Dermis blood vessel endothelial cell (primary cell): ENCODE measurements at places on chromosomes 12 and 14. TPM values are rescaled to one million over a fixed set of nuclear protein-coding genes. Genes with fewer than 3 reads are reported as not detected.
A peak's percentile ranks its signal among the peaks of the same experiment; 100 is the strongest.

- no peak for DNase-seq
Observed at GRCh38 chr12:66620688-66621087, 58.2 kb downstream of the GRIP1 start.

DNA sequence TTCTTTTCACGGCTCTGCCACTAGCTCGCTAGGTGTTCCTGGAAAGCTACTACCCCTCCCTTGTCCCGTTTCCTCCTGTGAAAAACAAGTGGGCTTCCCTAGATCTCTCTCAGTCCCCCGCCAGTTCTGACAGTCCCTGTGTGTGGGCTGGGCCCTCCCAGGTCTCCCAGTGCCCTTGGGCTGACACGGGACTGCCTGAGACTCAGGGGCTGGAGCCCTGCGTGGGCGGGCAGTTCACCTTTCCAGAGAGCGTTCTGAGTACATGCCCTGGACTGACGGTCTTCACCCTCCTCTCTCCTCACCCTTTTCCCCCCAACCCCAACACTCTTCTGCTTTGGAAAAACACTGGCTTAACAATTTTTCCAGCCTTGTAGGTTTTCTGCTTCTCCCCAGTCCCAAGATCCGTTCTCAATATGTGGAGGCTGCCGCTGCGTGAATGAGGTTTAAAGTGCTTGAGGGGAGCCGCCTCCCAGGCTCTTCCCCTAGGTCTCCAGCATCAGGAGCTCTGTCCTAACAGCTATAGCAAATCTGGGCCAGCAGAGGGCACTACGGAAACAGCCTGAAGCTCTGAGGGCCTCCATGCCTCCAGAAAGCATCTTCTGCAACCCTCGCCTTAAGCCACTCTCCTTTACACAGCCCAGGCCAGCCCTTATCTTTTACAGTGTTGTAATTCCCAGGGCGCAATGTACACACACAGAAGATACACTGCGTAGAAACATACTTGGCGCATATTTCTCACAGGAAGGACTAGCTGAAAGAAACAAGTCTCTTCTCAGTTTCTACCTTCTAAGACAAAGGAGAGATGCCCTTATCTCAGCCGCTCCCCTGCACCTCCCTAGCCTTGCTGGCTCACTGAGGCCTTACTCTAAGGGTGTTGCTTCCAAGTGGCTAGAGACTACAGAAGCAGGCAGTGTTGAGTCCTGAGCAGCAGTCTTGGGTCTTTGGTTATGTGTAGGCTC, 10.4 kb upstream of the DCD start:
- peak; percentile 58 for DNase-seq

GRCh38 chr12:49824895-49825294, 3.3 kb downstream of the NCKAP5L start:
- DNase-seq: peak; percentile 66

GRCh38 chr12:64407342-64408223, 3.4 kb downstream of the XPOT start:
- DNase-seq: no peak

DNA sequence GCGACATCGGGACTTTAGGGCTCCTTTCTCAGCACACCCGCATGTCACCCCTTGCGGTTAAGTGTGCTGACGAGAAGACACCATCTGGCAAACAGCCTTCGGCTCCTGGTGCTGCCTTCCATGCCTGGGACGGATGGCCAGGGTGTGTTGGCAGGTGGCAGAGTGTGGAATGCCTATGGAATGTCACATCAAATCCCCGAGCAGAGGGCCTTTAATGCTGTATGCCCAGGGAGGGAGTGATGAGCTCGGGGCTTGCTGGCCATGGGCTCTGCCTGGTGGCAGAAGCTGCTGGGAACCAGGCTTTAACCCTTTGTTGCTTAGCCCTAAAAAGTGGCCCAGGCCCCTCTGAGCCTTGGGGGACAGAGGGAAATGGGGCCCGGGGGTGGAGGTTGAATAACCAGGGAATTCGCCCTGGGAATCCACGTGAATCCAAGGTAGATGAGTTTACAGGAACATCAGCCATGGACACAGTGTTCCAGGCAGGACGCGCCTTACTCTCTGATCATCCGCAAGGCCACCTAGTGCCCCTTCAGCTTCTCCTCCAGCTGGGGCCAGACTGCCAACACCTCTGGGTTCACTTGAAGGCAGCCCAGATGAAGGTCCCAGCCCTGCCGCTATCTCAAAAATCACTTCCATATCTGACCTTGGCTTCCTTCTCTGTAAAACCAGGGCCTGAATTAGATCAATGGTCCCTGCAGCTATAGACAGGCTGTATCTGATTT, 17.4 kb downstream of the FAM181A start:
- DNase-seq: no peak

DNA sequence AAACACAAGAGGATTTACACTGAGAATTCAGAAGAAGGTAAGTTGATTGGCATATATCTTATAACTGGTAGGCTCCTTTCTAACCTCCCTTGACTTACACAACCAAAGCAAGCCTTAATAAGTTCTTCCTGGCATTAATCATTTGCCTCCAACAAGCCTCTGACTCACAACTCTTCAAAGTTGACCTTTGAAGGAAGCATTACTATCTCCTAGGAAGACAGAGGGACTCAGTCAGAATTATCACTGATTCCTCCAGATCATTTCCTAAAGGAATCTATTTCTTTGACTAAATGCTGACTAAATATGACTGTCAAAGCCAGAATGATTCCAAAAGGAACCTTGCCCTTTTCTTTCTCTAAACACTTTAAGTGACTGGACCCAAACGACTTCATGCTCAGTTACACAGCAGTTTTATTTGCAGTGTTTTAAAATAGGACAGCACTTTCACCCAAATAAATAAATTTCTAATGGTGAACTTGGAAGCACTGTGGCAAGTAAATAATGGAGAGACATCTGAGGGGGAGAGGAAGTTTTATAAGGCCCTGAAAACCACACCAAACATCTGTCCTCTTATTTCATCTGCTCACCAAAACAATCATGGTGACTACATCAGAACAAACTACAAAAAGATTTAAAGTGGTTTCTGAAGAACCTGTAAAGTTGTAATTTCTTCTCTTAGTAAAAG, 128.2 kb downstream of the KLHL28 start:
- no peak for DNase-seq

- DNase-seq: no peak
Observed at GRCh38 chr12:64810831-64811230, 13.6 kb upstream of the TBC1D30 start.

- DNase-seq: peak; percentile 85
Observed at GRCh38 chr12:120230326-120230973, 29.5 kb upstream of the RPLP0 start.

DNA sequence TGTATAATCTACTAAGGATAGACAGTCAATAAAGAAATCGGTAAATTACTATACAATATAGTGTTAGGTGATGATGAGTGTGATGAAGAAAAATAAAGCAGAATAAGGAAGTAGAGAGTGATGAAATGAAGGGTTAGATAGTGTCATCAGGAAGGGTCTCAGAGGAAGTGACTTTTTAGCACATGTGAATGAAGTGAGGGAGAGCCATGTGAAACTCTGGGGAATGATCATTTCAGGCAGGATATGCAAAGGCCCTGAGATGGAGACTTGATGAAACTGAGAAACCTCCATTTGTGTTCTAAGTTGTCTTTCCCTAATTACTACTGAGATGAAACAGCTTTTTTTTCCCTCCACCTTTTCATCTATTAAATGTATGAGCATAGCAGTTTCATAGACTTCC, 19.4 kb upstream of the GNPTAB start:
- DNase-seq: no peak

GRCh38 chr14:100416081-100416680, 93.0 kb downstream of the SLC25A47 start:
- DNase-seq: no peak

DNA sequence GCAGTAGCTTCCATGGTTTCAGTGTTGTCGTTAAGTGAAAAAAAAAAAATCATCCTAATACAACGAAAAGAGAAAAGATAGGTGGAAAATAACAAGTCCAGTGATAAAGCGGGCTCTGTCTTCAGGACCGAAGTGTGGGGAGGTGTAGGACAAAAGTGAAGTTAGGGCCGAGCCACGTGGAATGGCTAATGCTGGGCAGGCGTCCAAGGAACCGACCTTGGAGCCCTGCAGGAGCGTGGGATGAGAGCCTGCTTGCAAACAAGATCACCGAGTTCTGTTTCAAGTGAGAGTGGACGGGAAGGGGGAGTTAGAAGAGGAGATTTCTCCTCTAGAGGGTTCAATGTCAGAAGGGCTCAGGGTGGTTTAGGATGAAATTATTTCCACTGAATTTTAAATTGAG, 22.2 kb downstream of the A2ML1 start:
- DNase-seq: peak; percentile 18

DNA sequence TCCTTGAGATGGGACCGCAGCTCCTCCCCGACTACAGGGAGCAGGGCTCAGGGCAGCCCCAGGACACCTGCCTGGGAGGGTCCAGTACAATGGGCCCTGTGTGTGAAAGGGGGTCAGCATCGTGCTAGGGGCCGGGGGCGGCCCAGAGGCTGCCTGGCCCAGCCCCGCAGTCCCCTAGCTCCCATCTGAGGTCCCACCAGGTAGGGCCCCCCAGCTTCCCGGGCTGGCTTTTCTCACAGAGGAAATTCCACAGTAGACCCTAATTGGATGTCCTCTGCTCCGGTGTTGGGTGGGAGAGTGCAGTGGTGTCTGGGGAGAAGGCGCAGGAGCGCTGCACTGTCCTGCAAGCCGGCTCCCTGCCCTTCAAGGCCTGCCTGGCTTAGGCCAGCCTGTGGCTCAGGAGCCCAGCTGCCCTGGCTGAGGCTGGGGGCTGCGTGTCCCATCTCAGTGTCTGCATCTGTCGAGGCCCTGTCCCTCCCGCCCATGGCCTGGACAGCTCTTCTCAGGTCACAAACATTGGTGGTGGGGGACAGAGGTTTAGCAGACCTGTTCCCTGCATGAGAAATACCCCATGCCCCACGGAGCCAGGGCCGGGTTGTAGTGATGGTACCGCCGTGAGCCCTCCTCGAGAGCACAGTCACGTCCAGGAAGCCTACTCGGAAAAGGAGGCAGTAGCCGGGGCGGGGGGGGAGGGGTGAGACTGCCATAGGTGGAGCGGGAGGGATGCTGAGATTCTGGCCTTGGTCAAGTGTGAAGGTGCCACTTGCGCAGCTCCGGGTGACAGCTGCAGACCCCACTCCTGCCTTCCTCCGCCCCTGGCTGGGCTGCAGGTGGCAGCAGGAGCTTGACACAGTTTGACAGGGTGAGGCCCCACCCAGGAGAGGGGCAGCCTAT, 11.6 kb downstream of the HIP1R start:
- DNase-seq: no peak

GRCh38 chr14:21093018-21093417, 5.4 kb downstream of the ZNF219 start:
- DNase-seq: no peak

- DNase-seq: no peak
Observed at GRCh38 chr12:26389343-26389742, 194.0 kb downstream of the SSPN start.

- no peak for DNase-seq
Observed at GRCh38 chr14:75811872-75812499, 150.9 kb downstream of the TTLL5 start.

GRCh38 chr12:58117201-58117600, 175.8 kb downstream of the ATP23 start:
- no peak for DNase-seq

DNA sequence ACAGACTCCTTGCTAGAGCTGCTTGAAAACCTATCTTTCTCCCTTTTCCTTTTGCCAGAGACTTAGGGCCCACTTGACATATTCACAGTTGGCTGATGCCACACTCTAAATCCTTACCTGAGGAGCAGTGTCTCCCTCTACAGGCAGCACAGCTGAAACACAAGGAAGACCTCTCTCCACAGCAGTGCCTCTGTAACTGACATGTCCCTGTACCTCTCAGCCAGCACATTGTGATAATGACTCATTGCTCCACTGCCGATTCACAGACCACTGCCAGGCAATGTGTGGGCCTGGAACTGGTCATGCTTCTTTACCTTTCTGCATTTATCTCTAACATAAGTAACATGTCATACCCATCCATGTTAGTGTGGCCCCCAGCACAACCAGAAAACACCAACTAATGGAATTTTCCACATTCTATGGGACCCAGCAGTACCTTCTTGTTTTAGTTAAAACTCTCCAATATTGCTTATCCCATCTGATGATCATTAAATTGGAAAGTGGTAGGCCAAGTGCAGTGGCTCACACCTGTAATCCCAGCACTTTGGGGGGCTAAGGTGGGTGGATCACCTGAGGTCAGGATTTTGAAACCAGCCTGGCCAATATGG, 56.5 kb downstream of the GTF2A1 start:
- peak; percentile 67 for DNase-seq

DNA sequence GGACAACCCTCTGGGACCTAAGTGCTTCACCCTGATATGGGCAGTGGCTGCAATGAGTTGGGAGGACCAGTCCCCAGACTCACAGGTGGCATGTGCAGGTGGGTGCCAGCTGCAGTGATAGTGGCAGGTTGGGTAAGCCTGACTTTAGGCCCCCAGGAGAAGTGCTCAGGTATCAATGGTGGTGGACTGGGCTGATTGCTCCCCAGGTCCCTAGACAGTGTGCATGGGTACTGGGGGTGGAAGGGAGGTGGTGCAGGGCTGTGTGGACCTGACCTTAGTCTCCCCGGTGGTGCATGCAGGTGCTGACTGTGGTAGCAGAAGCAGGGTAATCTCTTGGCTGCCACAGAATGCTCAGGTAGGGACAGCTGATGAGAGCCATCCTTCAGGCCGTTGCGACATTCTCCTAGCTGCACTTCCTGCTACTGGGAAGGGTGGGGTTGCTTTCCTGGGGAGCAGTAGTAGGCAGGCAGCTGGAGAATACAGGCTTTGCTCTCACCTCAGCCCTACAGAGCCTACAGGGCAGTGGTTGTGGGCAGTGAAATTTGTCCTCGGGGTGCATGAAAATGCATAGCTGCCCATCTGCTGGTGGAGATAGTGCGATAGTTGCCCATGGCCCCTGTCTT, 33.3 kb upstream of the CCND2 start:
- DNase-seq: no peak

DNA sequence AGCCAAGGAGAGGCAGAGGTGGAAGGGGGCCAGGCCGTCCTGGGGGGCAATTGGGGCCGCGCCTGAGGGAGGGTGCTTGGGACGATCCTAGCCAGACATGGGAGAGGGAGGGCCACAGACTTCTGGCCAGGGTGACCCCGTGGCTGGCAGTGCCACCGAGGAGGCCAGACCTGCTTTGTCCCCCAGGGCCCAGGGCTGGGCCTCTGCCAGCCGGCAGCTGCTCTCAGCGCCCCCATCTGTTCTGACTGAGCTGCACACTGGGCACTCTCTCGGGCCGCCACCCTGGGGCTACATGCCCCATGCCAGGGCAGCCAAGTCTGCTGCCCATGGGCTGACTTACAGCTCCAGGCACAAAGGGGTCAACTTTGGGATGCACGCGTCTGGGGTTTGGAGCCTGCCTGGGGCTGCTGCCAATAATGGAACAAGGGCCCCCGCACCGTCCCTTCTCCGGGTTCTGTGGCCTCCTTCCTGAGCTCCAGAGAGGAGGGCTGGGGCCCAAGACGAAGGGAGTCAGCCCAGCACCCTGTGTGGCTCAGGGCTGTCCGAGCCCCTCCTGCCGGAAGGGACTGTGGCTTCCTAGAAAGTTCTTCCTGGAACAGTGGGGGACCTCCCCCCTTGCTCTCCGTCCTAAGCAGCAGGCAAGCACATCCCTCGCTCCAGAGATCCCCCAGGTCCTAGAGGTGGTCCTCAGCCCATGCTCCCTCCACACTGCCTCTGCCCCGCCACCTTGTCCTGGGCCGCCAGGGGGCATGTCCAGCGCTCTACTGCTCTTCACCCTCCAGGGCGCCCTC, 1.1 kb downstream of the ADSS1 start:
- DNase-seq: peak; percentile 44

Gene EPYC
- total RNA-seq: not detected in 2 replicates

Gene KLHL33
- total RNA-seq: 0.09 and 0.17 TPM in 2 replicates

Gene SRGAP1
- total RNA-seq: 2.9 and 12.9 TPM in 2 replicates

Gene PTHLH
- not detected in 2 replicates for total RNA-seq

Gene DCAF4
- 6.6 and 9.0 TPM in 2 replicates for total RNA-seq

Gene MSRB3
- 40.0 and 67.5 TPM in 2 replicates for total RNA-seq

Gene TBX3
- 2.4 and 2.5 TPM in 2 replicates for total RNA-seq

Gene CCDC60
- total RNA-seq: not detected in 2 replicates

Gene KRT6A
- total RNA-seq: 0.47 and 1.9 TPM in 2 replicates

Gene RIMBP2
- total RNA-seq: not detected in 2 replicates
